Vagina (tissue), 2 donors: ENCODE measurements at places on chromosomes 2 and 18. TPM values are rescaled to one million over a fixed set of nuclear protein-coding genes. Genes with fewer than 3 reads are reported as not detected.

MDH1B gene
- total RNA-seq: 0.49 TPM

SP9 gene
- total RNA-seq: not detected

QPCT gene
- total RNA-seq: 6.9 TPM

ACMSD gene
- not detected for total RNA-seq

SFT2D3 gene
- 3.7 TPM for total RNA-seq

CENPA gene
- total RNA-seq: not detected

SPC25 gene
- not detected for total RNA-seq

DNA sequence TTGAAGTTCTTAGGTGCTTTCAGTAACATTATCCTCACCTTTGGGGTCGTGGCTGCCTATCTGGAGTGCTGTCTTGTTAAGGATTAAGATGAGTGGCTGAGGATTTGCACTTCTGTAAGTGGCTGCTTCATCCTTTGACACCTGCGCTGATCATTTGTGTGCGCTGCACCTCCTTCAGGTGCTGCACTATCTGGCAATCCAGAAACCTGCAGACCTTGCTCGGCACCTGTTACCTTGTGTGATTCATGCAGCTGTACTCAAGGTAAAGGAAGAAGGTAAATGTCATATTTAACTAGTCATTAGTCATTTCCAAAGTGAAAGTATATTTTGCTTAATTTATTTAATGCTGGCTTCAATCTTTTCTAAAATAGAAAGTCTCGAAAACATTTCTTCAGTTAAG, 110.3 kb downstream of the RAB3GAP1 start:
- no peaks in the 10 kb centered on the region for H3K36me3 ChIP-seq
- no peak overlapping the region for H3K27ac ChIP-seq
- H3K27me3 ChIP-seq: no peaks in the 10 kb centered on the region
- no peak overlapping the region for H3K4me3 ChIP-seq

- no peaks in the 10 kb centered on the region for H3K36me3 ChIP-seq
- no peak overlapping the region for H3K4me3 ChIP-seq
- H3K27ac ChIP-seq: no peak overlapping the region
- H3K27me3 ChIP-seq: no peaks in the 10 kb centered on the region
Measured at GRCh38 chr2:105597011-105597805, 147.5 kb upstream of the NCK2 start.

DNA sequence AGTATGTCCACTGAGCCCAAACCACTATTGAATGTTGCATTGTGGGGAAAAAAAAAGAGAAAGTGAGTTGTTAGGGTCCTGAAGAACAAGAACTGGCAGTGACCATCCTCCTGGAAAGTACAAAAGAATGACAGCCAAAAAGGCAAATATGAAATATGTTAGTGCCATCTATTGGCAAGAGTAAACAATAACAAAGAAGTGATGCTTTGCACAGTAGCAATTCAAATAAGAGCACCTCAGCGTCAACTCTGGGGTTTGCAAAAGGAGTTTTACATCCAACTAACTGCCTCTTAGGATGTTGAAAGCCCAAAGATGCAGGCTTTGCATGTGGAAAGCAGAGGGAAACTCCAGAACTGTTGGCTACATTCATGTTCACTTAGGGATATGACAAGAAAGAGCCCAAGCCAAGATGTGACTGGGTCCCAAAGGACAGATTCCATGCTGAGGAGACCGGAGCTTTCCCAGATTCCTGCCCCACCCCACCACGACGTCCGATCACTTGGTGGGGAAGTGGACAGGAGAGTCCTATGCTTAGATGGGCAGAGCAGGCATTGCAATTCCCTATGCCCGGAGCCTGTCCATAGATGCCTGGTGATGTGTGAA, 15.6 kb downstream of the TRABD2A start:
- H3K4me1 ChIP-seq: no peaks in the 10 kb centered on the region
- H3K27ac ChIP-seq: no peak overlapping the region
- no peak overlapping the region for H3K4me3 ChIP-seq
- DNase-seq: no peak
- H3K27me3 ChIP-seq: no peaks in the 10 kb centered on the region
- H3K36me3 ChIP-seq: no peaks in the 10 kb centered on the region

- no peaks in the 10 kb centered on the region for H3K27me3 ChIP-seq
- H3K27ac ChIP-seq: no peak overlapping the region
- no peak for DNase-seq
- no peak overlapping the region for H3K4me3 ChIP-seq
- H3K4me1 ChIP-seq: no peaks in the 10 kb centered on the region
- no peaks in the 10 kb centered on the region for H3K36me3 ChIP-seq
Measured at GRCh38 chr2:135226961-135227360, 174.9 kb downstream of the RAB3GAP1 start.

- no peak overlapping the region for H3K27ac ChIP-seq
- no peak overlapping the region for H3K4me3 ChIP-seq
- no peaks in the 10 kb centered on the region for H3K27me3 ChIP-seq
- H3K4me1 ChIP-seq: peaks cover 43% of the 10 kb centered on the region
- H3K36me3 ChIP-seq: no peaks in the 10 kb centered on the region
Measured at GRCh38 chr18:51028201-51028805, 1.7 kb upstream of the SMAD4 start.

DNA sequence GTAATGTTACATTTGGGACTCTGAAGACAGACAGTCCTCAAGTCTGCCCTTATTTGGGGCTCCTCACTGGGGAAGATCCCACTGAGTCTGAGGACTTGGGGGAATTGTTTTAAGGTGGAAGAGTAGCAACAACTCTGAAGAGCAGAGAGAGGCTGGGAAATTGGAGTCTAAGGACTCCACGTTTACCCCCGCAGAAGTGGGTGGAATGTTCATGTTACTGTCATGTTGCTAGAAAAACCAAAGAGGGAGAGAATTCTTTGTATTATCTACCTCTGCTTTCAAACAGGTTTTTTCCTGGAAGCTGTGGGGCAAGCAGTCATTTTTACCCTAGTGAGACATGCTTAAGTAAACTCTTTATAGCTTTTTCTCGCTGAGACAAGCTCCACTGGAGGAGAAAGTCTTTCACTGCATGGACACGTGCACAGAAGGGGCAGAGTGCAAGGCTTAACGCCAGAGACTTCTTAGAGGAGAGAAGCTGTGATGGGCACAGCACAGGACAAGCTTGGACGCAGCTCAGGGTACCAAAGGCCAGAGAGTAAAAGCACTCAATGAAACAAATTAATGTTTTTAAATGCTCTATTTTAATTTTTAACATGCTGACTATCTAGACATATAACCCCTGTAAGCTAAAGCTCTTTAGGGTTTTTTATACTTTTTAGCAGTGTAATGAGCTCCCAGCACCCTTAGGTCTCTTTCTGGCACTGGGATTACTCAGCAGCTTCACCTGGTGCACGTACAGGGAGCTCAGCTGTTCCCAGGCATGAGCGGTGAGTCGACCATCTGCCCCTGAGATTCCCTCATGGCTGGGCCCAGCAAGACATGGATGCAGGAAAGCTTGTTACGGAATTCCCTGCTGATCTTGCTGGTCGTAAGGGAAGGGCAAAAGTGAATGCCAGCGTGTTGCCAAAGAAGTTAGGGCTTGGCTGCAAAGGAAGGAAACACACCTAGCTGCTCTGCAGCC, 54.5 kb upstream of the BIN1 start:
- H3K4me1 ChIP-seq: peaks cover 12% of the 10 kb centered on the region
- no peaks in the 10 kb centered on the region for H3K36me3 ChIP-seq
- H3K27me3 ChIP-seq: no peaks in the 10 kb centered on the region
- H3K27ac ChIP-seq: no peak overlapping the region
- DNase-seq: no peak

DNA sequence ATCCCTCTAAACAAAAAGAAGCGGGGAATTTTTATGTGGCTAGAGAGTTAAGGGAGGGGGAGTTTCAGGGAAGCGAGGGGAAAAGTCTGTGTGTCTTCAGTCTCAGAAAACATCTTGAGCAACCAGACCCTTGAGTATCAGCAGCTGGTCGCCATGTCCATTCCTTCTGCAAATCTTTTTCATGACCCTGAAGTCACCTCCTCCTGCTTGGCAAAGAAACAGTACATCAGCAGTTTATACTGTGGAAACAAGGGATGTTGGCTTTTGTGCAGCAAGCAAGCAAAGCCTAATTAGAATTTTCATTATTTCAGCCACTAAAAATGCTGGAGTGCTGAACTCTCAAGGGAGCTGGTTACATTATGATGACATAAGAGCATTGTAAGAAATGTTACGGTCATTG, 187.4 kb upstream of the SLC8A1 start:
- no peaks in the 10 kb centered on the region for H3K36me3 ChIP-seq
- DNase-seq: peak; percentile 89

GRCh38 chr18:25518716-25519053, 166.7 kb upstream of the ZNF521 start:
- H3K27me3 ChIP-seq: no peaks in the 10 kb centered on the region
- H3K27ac ChIP-seq: no peak overlapping the region
- no peak overlapping the region for H3K4me3 ChIP-seq
- no peaks in the 10 kb centered on the region for H3K36me3 ChIP-seq
- no peaks in the 10 kb centered on the region for H3K4me1 ChIP-seq
- no peak for DNase-seq

- H3K36me3 ChIP-seq: no peaks in the 10 kb centered on the region
- DNase-seq: peak; percentile 76
- no peak overlapping the region for H3K4me3 ChIP-seq
Measured at GRCh38 chr18:26460449-26461091, 87.8 kb downstream of the KCTD1 start.

GRCh38 chr2:217609952-217610351, 392.8 kb downstream of the TNS1 start:
- no peak overlapping the region for H3K4me3 ChIP-seq
- H3K4me1 ChIP-seq: peaks cover 4% of the 10 kb centered on the region
- H3K36me3 ChIP-seq: no peaks in the 10 kb centered on the region
- no peak for DNase-seq
- no peaks in the 10 kb centered on the region for H3K27me3 ChIP-seq

DNA sequence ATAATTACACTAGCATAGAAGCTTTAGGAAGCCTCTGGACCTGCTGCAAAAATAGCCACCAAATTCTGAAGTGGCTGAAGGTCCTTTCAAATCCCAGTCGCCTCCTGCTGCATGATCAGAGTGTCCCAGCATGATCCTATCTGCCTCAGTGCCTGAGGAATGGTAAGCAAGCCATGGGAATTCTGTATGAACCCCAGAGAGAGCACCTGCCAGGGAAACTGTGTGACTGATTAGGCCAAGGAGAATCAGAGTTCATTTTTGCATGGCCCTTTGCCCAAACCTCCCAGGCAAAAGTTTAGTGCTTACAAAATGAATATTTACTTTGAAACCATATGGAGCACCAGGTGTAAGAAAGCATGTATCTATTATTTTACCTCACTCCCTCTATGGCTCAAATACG, 221.4 kb downstream of the ARL4C start:
- no peaks in the 10 kb centered on the region for H3K36me3 ChIP-seq
- no peak overlapping the region for H3K27ac ChIP-seq
- no peak for DNase-seq
- H3K27me3 ChIP-seq: no peaks in the 10 kb centered on the region
- no peak overlapping the region for H3K4me3 ChIP-seq

GRCh38 chr18:48674758-48675351, 136.0 kb downstream of the CTIF start:
- H3K27me3 ChIP-seq: no peaks in the 10 kb centered on the region
- H3K4me3 ChIP-seq: no peak overlapping the region
- H3K4me1 ChIP-seq: peaks cover 21% of the 10 kb centered on the region
- DNase-seq: no peak
- peaks cover 12% of the 10 kb centered on the region for H3K36me3 ChIP-seq

- H3K4me3 ChIP-seq: no peak overlapping the region
- H3K27ac ChIP-seq: no peak overlapping the region
- DNase-seq: no peak
Measured at GRCh38 chr2:151336863-151337371, 20.5 kb upstream of the TNFAIP6 start.

- H3K4me3 ChIP-seq: no peak overlapping the region
- no peaks in the 10 kb centered on the region for H3K4me1 ChIP-seq
- no peaks in the 10 kb centered on the region for H3K27me3 ChIP-seq
- H3K27ac ChIP-seq: no peak overlapping the region
- peaks cover 3% of the 10 kb centered on the region for H3K36me3 ChIP-seq
- DNase-seq: peak; percentile 78
Measured at GRCh38 chr2:1659951-1660565, 84.3 kb downstream of the PXDN start.

DNA sequence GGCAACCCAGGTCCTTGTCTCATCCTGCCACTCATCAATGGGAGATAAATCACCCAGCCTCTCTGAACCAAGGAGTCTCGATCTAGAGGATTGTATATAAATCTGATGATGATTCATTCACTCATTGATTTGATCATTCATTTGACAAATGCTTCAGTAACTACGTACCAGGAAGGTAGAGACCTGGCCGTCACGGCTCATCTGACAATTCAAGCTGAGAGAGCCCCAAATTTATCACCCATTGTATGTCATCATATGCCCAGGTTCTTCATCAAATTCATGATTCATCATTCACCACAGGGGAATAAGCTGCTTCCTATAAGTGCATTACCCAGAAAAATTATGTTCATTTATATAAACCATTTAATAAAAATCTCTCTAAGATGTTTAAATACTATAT, 116.9 kb downstream of the FAM161A start:
- no peaks in the 10 kb centered on the region for H3K27me3 ChIP-seq
- H3K27ac ChIP-seq: no peak overlapping the region
- no peaks in the 10 kb centered on the region for H3K36me3 ChIP-seq
- DNase-seq: no peak
- no peaks in the 10 kb centered on the region for H3K4me1 ChIP-seq
- no peak overlapping the region for H3K4me3 ChIP-seq
